ENCODE measurements at places on chromosomes 6 and 20.

DNA sequence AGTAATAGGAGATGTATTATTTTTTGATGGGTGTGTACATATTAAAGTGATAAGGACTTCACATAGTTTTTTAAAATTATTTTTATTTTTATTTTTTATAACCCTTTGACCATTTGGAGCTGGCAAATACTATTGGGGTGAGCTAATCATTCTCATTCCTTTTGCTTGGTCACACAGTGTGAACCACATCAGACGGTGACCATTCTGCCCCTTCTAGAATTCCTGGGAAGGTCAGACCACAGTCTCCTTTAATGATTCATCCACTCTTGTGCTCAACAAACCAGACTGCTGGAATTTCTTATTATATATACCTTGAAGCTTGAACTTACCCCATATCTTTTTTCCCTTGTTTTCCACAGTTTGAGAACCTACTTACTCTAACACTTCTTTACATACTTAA, 23.9 kb upstream of the PRL start:
- DNase-seq: no peak

DNA sequence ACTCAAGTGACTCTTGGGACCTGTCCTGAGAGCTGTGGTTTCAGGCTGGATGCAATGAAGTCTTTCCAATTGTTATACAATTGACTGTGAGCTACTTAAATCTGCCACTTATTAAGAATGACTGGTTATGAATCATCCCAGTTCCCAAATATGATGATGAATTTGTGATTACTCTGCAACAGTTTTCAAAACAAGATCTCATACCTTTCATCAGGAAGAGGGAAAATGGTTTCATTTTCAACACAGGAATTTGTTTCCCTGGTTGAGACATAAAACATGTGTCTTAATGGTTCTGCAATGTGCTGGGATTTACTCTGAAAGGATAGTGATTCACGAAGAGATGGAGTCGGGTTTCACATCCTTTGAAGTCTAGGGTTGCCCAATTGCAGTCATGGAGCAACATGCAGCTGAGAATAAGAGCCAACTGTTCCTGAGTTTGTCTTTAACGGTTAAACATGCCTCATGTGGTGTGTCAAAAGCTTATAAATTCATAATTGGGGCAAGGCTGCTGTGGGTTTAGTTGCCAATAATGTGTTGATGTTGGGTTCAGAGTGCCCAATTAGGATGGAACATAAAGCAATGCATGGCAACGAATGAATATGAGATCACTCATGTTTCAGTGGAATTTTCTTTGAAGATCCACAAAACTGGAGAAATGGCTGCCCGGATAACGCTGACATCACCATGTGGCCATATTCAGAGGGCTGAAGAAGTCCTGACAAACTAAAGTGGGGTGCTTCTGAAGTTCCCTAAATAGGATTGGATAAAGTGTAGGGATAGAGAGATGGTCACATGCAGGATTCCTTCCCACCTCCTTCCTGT, 41.0 kb downstream of the CYP24A1 start:
- peak; percentile 29 for DNase-seq

DNA sequence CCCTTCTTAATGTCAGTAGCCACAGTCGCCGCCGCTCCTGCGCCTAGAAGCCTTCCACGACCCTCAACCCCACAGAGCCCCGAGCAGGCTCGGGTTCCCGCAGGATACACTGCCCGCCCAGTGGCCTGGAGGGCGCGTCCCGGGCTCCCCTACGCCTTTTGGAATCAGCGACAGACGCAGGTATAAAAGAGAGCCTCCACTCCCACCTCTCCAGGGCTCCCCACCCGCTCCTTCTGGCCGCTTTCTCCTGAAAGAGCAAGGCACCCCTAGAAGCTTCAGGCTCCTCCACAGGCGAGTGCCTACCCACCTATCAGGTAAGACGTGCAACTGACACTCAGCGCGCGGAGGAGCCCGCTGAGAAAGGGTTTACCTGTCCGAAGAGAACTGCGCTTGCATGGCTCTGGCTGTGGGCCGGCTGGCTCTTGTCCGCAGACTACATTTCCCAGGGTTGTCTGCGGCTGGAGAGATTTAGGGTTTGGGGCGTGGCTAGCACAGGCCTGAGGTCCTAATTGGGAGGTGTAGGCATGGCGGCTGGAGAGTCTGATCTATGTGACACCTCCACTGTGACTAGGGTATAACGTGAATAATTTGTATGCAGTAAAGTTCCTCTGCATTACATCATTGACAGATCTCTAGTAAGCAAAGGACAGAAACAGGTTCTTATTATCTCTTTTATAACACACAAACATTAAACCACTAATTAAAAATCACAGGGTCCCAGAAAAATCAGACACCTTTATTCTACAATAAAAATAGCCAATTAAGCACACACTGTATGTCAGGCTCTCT, 13.5 kb upstream of the ZNF391 start:
- DNase-seq: peak; percentile 85

- DNase-seq: no peak
Measured at GRCh38 chr20:39909447-39909846, 779.6 kb downstream of the MAFB start.

DNA sequence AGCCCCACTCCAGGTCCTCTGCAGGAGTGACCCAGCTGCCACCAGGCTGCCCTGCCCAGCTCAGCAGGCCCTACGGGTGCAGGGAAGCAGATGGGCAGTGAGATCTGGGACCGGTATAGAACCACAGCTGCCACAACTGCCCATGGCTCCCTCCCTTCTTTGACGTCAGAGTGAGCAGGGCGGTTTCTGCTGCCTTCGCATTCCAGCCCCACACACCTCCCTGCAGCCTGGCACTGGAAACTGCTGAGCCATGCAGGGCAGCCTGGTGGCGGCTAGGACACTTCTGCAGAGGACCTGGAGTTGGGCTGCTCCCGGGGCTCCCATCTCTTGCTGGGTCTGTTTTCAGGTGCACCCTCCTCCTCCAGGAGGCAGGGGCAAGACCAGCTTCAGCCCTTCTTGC, 101.6 kb upstream of the CD93 start:
- DNase-seq: peak; percentile 71

DNA sequence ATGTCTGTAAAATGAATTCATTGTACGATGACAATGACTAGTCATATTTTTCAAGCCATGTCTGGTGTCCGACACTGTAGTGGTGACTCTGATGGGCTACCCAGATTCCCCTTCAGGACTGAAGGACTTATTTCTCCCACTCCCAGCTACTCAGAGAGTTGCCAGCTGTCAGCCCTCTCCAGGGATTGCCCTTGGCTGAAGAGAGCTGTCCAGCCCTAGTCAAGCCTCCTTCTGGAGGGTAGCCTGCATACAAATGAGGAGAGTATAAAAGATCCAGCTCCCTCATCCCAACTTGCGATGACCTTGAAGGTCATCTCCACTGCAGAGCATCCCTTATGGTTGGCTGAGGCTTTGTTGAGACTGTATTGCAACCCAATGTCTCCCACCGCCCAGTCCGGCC, 29.9 kb downstream of the JPH2 start:
- no peak for DNase-seq

DNA sequence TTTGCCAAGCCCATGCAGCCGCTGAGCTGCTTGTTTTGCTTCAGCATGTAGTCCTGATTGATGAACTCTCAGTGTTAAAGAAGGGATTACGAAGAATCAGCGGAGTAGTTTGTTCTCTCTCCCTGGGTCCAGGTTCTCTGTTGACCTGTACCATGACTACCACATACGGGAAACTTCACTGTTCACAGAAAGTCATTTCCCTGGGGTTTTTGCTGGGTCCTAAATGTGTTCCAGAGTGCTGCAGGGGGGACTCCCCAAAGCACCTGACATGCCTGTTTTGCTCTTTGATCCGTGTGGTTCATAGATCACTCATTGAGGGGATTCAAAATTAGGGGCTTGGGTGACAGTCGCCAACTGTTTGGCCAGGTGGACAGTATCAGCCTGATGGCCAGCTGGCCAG, 5.5 kb downstream of the LSM14B start:
- DNase-seq: no peak

DNA sequence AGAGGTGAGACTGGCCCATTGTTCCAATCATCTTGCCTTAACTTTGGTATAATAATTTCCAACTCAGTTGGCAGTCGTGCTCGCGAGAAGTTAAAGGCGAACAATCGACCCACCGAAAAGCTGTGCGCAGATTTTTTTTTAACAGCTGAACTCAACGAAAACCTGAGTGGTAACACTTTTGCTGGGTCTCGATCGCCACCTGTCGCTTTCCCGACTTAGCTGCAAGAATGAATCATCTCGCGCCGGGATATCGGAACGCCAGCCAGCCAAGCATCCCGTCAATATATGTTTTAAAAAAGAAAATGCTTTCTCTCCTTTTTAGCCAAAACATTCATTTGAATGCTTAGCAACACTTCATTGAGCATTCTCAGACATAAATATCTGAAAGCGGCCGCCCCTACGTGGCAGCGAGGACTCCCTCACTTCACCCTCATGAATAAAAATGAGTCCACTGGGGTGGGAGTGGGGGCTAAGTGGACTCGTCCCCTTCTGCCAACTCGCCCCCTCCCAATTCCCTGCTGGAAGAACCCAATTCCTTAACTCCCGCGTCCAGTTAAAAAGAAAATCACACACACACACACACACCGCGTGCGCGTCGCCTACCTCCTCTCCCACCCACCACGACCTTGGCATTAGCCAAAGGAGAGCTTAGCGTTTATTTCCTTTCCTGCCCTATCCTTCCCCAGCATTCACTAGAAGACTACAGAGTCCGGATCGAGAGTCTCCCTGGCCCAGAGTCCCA, 1.5 kb downstream of the COL12A1 start:
- peak; percentile 94 for DNase-seq

DNA sequence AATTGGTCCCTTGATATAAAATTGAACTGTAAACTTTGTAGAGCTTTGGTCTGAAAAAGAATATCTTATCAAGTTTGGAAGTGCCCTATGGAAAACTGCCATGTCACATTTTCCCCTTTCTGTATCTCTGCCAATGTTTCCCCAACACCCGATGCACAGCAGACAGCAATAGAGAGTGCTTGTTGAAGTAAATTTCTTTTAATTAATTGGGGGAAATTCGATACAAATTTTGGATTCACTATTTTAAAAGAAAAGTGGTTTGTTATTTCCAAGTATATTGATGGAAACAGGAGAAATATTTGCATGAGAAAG, 208.1 kb downstream of the OGFRL1 start:
- DNase-seq: no peak

Measured in femur (tissue), 1 donor.